Stimulated activated CD8-positive, alpha-beta memory T cell treated with anti-CD3 and anti-CD28 coated beads, Interleukin-2, amount 100 ng/mL, for 1 hour (primary cell): ENCODE measurements at places on chromosomes 11 and 22.

- DNase-seq, result no peak
Observed at GRCh38 chr11:61718621-61719302, 33.7 kb upstream of the MYRF start.

DNA sequence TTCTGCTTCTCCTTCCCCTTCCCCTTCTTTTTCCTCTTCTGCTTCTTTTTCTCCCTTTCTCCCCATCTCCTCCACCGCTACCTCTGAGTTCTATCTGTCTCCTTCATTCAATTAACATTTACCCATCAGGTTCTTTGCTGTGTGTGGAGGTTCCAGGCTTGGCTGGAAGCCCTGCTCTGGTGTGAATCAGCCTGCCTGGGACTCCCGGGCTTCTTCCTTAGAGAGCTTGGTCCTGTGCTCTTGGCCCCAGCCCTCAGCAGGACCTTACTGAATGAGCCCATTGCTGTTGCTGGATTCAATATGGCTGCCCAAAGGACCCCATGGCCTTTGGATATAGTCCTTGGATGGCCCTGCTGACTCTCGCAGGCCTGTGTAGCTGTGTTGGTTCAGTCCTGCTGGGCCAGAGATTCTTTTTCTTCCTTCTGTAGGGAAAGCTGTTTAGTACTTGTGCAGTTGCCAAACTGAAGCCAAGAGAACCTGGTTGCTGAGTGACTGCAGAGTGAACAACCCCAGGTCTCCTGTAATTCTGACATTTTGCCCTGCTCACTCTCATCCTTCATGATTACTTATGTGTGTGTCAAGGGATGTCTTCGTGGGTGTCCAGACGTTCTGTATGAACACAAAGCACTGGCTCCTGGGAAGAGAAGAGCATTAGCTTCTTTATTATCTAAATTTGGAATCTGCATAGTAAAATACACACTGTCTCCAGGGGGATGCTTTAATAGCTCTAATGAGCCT is 81.0 kb upstream of the ZBED5 start:
- DNase-seq, result no peak

GRCh38 chr11:60952742-60953170 is 780 bp upstream of the SLC15A3 start:
- no peak for DNase-seq

GRCh38 chr11:126474220-126474619 is 118.7 kb downstream of the ST3GAL4 start:
- no peak for DNase-seq
